Progenitor cell of endocrine pancreas (in vitro differentiated cells): ENCODE measurements at places on chromosomes 11 and 22.

DNA sequence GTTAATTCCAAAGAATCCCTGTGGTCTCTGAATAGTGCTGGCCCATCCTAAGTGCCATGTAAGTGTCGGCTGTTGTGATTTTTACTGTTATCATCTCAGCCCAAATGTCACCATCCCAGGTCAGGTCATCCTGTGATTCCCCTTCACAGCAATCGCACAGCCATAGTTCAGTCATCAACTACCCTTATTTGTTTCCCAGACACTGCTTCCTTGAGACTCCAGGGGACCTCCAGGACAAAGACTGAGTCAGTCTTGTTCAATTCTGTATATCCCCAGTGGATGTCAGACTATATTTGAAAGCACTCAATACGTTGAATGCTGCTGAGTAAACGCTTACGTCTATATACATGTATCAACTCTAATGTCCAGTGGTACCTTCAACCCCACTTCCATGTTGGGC is 113.7 kb upstream of the TIMP3 start:
- no peak for DNase-seq

DNA sequence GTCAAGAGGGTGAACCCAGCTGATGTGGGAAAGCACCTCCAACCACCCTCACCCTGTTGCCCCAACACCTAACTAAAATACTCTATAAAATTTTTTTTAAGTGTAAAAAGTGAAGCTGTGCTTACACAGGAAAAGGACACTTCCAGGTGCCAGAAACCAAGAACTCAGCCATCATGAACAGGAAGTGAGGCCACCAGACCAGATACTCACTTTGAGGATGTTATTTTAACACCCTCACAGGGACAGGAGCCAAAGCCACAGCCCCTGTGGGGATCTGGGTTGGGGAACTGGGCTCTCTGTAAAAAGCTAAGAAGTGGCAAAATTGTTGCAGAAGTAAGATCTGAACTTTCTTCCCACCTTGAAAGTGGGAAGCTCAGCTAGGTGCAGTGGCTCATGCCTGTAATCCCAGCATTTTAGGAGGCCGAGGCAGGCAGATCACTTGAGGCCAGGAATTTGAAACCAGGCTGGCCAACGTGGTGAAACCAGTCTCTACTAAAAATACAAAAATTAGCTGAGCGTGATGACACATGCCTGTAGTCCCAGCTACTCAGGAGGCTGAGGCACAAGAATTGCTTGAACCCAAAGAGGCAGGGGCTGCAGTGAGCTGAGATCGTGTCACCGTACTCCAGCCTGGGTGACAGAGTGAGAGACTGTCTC is 3.8 kb downstream of the RSPH14 start:
- DNase-seq, result no peak

DNA sequence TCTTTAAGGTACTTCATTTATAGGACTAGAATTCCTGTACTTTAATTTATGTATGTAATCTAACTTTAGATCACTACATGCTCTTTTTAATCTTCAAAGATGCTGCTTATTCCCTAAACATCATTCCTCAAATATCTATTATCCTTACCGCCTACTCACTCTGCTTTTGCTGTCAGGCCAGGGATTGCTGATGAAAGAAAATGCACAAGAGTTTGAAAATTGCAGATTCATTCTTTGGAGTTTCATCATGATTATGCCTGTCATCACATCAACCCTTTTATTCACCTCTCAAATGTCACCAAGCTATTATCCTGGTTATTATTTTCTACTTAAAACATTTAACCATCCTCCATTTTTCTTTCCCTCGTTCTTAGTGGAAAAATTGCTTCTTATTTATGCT is 802.7 kb downstream of the METTL15 start:
- no peak for DNase-seq

DNA sequence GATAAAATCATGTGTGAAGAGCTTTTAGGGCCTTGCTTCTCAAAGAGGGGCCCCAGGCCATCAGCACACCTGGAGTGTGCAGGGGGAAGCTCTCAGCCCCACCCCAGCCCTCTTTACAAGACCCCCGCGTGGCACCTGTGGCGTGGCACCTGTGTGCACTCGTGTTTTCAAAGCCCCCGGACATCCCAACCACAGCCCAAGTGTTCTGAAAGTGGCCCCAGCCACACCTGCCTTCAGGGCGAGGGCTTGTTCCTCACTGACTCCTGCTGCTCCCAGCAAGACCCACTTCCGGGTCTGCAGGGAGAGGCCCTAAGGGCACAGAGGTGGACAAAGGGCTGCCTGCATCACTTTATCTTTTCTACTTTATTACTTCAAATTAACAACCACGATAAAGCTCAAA is 17.5 kb upstream of the TMEM184B start:
- DNase-seq, result no peak

GRCh38 chr11:28100665-28101064 is 7.3 kb downstream of the KIF18A start:
- no peak for DNase-seq

GRCh38 chr11:102669664-102670063 is 35.9 kb downstream of the MMP27 start:
- DNase-seq, result no peak

DNA sequence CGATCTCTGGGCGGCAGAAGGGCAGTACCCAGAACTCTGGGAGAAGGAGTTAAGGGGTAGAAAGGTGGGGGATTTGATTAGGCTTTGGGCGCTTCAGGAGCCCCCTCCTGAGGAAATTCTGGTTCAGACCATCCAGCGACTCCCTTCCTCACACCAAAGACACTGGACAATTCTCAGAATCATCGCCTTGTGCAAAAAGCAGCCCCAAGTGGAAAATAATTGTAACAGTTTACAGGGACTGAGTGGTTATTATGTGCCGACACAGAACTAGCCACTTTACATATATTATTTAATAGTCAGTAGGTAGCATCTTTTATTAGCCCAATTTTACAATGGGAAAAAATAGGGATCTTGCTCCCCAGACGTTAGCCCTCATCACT is 662 bp upstream of the TRIM3 start:
- DNase-seq, result no peak

GRCh38 chr11:77559686-77560401 is 29.9 kb upstream of the AQP11 start:
- no peak for DNase-seq

GRCh38 chr11:26951809-26952515 is 42.0 kb upstream of the FIBIN start:
- DNase-seq, result no peak

DNA sequence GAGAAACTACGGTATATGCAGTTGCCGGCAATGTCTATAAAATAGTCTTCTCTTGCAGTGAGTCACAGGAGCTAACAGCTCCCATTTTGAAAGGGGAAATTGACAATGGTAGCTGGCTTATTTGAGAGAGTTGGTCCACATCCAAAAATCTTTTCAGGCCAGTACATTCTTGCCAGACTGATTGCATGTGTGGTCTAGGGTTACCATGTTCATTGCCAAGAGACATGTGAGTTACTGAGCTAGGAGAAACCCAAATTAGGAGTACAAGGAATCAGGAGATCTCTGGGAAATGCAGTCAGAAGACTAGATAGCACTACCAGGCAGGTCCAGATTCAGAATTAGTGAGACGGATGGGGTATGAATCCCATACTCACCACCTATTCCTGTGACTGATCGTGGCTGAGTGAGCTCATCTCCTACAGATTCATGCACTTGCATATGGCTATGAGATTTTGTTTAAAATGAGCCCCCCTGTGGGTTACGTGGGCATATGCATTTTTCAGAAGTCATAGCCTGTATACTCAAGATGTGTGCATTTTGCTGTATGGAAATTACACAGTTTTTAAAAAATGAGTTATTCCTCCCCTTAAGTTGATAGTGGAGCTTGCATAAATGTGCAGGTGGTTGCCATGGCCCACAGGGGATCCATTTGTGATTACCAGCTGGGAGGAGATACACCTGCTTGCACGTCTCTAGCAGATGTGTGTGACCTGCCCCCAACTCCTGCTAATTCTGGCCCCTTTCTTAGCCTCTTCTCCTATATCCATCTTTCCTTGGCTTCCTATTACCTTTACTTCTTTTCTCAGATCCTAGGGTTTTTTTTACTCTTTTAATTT is 102.7 kb downstream of the COMMD9 start:
- no peak for DNase-seq

DNA sequence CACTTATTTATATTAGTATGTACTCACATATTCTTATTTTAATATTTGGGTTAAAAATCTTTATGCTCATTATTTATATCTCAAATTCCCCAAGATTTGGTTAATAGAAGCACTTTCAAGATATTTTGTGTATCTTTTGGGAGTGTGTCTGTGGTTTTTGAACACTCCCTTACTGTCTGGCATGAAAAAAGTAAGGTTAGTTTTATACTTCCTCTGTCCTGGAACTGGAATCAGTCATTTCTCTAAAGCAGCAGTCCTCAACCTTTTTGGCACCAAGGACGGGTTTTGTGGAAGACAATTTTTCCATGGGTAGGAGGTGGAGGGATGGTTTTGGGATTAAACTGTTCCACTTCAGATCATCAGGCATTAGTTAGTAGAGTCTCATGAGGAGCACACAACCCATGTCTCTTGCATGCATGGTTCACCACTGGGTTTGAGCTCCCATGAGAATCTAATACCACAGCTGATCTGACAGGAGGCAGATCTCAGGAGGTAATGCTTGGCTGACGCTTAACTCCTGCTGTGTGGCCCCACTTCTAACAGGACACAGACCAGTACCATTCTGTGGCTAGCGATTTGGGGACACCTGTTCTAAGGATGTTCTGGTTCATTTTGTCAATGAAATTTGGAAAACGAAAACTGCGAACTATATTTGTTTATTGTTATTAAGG is 60.2 kb downstream of the CASP12 start:
- no peak for DNase-seq

- DNase-seq, result no peak
These were observed 764 bp downstream of the TKFC start for GRCh38 chr11:61333550-61334433.

- no peak for DNase-seq
These were observed 59.9 kb upstream of the C11orf87 start for GRCh38 chr11:109362059-109362458.

DNA sequence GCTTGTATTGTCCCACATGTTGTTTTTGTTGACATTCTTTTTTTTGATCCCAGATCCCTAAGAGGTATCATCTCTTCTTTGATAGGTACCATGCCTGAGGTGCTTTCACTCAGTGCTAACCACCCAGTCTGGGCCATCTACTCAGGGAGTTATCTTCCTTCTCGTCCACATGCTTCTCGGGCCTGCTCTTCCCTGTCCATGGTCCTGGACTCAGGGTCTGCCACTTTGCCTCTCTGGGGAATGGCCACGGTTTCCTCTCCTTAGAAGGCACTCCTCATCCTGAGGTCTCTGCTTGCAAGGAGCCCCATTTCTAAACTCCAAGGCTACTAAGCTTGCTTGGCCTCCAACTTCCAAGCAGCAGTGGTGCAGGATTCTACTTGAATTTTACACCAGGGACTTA is 227.0 kb upstream of the NCAM1 start:
- peak; percentile 74 for DNase-seq

- no peak for DNase-seq
These were observed 42.8 kb downstream of the REXO2 start for GRCh38 chr11:114482114-114482513.

- peak; percentile 75 for DNase-seq
These were observed 3.7 kb upstream of the DPF2 start for GRCh38 chr11:65329944-65330403.

DNA sequence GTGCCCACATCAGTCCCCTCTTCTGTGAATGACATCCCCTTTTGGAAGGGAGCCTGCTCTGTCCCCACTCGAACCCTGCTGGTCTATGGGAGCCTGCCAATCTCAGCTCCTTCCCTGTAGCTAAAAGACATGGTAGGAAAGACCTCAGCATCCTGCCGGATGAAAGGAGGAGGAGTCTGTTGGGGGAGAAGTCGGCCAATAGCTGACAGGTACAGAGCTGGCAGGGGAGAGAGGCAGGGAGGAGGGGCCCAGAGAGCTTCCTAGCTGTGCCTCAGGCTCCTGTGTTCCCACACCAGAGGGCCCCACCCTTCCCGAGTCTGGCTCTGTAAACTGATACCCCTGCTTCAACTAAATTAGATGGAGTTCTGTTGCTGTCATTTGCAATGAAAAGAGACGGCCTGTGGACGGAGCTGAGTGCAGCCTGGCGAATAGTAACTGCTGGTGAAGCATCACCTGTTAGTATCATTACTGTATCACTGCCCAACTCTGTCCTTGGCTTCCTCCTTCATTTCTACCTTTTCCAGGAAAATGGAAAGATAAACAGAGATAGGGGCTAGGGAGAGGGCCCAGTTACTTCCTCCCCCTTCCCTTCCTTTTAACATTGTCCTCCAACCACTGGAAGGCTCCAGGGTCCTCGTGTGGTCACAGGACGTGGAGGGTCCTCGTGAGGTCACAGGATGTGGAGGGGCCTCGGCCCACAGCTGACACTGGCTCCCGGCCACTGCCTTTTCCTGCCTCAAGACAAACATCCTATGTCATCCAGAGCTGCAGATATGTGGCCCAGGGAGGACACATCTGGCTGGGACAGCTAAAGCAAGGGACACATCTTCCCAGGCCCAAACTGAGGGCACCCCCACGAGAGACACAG is 15.1 kb downstream of the FXYD6 start:
- no peak for DNase-seq

GRCh38 chr11:75166791-75167190 is 15.9 kb downstream of the SLCO2B1 start:
- DNase-seq, result no peak

GRCh38 chr22:19527861-19528417 is 3.7 kb upstream of the CLDN5 start:
- no peak for DNase-seq

DNA sequence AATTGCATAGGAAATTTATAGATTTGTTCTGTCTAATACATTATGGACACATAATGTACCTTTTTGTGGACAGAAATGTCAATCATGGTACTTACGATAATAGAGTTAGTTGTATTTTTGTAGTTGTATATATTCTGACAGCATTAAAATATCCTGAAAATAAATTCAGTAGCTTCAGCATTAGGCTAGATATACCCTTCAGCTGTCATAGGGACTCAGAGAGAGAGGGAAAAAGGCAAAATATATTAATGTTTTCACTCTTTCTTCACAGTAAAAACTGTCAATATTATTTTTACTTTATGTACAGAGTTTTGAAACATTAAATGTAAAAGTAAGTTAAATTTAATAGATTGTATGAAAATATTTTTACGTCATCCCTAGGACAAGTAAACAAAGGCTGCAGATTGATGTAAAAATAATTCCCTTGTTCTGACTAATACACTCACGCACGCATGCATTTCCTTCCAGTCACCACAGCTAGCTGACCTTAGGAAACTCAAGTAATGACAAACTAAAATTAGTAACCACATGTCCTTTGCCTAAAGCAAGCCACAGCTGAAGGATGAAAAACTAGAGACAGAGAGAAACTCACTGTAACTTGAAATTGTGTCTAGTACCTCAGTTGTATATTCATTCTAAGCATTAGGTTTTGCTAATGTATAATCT is 104.7 kb upstream of the CARD18 start:
- no peak for DNase-seq

GRCh38 chr22:24359452-24360120 is 67.8 kb upstream of the ADORA2A start:
- DNase-seq, result no peak
